ENCODE measurements at places on chromosomes 1 and 21. TPM values are rescaled to one million over a fixed set of nuclear protein-coding genes. Genes with fewer than 3 reads are reported as not detected.

DNA sequence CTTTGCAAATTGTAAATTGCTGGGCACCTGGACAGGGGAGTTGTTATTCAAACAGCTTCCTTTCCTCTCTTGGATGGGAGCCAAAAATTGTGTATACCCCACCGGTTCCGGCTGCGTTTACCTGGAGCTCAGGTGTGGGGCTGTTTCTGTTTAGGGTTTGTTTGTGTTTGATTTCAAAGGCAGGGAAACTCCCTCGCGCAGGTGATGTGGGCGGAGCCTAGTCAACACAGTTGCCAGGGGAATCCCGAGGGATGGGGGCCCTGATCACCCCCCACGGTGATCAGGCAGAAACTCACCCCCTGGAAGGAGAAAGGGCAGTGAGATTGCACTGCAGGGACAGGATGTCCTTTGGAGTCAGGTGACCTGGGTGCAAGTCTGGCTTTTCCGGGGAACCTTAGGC is 28.3 kb downstream of the CDCP2 start:
- DNase-seq, result no peak

DNA sequence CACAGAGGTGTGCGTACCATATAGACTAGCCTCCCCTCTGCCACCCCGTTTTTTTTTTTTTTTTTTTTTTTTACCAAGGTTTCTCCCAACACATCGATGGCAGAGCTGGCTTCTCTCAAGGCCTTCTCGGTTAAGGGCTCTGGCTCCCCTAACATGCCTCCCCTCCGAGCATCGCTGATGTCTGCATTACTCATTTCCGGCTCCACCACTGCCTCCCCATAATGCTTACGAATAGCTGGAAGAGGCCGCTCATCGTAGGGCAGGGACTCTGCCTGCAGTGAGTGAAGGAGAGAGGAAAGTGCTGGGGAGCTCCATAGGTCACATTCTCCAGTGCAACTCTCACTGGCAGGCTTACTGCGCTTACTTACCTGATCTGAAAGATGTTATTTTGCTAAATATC is 20.6 kb downstream of the CEP104 start:
- DNase-seq, result no peak

DNA sequence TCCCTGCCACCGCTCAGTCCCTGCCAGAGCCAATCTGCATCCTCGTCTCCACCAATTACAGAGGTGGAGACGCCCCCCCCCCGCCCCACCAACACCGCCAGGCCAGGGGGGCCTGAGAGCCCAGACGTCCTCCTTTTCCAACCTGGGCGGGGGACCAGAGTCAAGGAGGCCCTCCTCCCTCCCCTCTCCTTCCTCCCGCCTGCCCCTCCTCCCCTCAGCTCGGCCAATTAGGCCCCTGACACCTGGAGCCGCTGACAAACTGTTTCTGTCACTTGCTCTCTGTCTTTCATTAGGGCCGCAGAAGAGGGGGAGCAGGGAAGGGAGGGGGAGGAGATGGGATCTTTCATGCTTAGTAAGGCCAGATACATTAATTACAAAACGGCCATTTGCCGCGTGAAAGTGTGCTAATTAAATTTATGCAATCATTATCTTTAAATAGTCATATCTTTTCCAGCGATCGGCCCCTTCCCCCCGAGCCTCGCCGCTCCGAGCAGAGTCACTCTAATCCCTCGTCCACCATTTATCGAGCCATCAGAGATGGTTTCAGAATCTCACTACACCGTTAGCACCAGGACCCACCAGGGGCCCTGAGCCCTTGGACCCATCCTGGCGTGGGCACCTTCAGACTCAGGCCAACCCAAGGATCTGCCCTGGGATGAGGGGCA is 94.7 kb downstream of the PAX7 start:
- DNase-seq, result no peak

GRCh38 chr1:226938903-226939437 is 1.1 kb upstream of the COQ8A start:
- DNase-seq, result no peak

- no peak for DNase-seq
Observed at GRCh38 chr1:221719987-221720386, 21.9 kb downstream of the DUSP10 start.

- DNase-seq, result no peak
Observed at GRCh38 chr1:8702472-8702849, 115.0 kb downstream of the RERE start.

GRCh38 chr1:151799179-151800022 is 5.8 kb downstream of the LINGO4 start:
- no peak for DNase-seq

DNA sequence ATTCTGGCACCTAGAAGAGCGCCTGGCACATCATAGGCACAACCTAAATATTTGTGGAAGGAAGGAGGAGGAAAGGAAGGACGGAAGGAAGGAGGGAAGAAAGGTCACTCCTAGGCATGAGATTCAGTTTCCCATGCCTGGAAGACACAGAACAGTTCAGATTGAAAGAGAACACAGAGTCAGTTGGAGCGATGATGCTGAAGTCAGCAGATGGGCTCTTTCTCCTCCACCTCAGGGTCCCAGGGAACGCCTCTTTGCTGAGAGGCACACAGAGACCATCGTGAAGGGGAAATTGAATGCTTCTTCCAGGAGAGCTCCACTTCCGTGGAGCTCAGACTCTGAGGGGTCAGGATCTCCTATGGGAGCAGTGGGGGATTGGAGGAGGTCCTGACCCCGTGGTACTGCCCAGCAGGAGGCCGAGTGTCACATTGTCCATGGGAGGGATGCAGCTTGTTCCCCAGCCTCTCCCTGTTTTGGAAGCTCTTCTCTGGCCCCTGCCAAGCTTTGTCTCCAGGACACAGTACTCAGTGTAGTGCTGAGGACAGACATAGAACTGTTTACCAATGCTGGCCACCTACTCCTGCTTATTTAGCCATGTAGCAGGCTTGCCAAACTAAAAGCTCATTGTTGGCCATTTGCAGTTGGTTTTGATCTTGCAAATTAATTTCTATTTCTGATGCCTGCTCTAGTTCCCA is 2.4 kb downstream of the MYBPHL start:
- no peak for DNase-seq

DNA sequence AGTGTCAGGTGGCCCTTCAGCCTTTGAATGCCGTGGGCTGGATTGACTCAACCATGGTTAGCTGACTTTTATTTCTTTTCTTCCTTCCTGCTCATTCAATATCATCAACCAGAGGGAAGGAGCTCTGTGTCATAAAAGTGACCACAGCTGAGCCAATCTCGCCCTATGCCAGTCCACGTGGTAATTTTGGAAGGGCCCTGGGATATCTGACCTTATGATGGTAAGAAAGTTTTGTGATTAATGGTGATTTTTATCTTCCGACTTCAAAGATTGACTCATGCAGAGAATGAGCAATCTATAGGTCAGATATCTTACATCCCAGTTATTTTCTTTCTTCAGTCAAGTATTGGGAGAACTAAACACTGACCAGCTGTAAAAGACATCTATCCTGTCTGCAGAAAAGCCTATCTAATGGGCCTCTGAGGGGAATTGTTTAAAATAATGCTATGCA is 170.3 kb downstream of the ZC3H11B start:
- no peak for DNase-seq

DNA sequence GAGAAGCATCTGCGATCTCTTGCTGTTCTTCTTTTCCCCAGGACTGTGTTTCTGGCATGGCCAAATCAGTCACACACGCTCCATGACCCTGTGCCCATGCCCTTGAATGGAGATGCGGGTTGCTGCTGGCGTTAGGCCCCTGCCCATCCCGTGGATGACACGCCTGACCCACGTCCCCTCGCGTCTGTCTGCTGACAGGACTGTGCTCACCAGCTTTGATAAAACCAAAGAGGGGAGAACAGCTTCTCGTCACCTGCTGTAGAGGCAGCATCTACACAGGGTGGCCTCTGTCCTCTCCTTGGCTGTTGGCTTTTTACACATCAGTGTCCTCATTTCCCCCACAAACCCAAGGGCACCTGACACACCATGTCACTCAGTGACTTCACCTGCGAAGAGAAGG is 6.9 kb downstream of the MT1HL1 start:
- no peak for DNase-seq

DNA sequence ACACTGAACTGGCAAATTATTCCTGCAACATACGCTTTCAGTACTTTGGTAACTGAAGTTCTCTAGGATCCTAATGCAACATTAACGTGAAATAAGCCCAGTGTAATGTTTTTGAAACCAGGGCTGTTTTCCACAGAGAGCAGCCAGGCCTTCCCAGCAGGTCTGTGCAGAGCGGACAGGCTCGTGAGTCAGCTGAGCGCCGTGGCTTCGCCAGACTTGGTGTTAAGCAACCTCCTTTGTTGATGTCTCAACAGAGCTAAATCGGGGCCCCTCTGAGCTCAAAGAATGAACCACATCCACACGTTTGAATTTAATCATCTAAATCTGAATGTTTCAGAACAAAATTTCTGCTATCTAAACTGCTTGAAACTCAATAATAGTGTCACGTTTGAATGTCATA is 181.8 kb upstream of the FMN2 start:
- DNase-seq, result no peak

GRCh38 chr1:222910699-222911098 is 95.9 kb downstream of the DISP1 start:
- DNase-seq, result no peak

GRCh38 chr1:31672986-31673385 is 28.3 kb upstream of the PEF1 start:
- DNase-seq, result no peak

GRCh38 chr1:27133991-27134390 is 20.9 kb downstream of the SLC9A1 start:
- DNase-seq, result no peak

DNA sequence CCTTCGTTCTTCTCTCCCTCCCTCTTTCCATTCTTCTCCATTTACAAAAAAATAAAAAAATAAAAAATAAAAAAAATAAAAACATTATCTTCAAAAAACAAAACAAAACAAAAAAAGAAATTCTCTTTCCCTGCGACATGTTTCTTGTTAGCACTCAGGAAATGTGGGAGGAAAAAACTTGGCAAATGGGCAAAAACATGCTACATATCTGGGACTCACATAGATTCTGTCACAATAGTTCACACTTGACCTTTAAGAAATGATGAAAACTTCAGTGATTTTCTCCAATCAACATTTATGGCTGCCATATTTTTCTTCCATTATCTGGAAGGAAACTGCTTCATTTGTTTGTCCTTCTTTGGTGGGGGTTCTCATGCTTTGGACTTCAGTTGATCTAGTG is 109.3 kb downstream of the PRKAB2 start:
- no peak for DNase-seq

GRCh38 chr1:246724016-246724730 is at the start of gene SCCPDH:
Gene SCCPDH (plus strand): TSS chr1:246724409. CDS start chr1:246724423, 14 bp downstream.
- DNase-seq, result peak; percentile 81

- DNase-seq, result no peak
Observed at GRCh38 chr1:87179076-87179810, 149.4 kb upstream of the LMO4 start.

DNA sequence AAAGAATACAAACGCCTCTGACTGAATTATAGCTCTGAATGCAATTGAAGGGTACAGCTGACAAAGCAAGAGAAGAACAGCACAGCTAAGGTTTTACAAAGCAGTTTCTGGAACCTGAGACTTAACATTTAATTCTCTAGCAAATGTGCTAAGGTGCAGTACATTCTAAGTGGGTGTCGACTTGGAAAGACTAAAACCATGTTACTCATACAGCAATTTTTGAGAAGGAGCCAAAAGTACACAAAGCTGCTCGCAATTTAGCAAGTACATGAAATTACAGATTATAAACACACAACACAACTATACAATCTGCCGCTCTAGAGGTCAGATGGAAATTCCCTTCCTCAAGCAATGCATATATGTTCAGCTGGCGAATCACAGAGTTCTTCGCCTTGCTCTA is 121.9 kb downstream of the TIAM1 start:
- DNase-seq, result no peak

GRCh38 chr1:207259391-207259790 is 62.1 kb upstream of the CD55 start:
- DNase-seq, result no peak

DNA sequence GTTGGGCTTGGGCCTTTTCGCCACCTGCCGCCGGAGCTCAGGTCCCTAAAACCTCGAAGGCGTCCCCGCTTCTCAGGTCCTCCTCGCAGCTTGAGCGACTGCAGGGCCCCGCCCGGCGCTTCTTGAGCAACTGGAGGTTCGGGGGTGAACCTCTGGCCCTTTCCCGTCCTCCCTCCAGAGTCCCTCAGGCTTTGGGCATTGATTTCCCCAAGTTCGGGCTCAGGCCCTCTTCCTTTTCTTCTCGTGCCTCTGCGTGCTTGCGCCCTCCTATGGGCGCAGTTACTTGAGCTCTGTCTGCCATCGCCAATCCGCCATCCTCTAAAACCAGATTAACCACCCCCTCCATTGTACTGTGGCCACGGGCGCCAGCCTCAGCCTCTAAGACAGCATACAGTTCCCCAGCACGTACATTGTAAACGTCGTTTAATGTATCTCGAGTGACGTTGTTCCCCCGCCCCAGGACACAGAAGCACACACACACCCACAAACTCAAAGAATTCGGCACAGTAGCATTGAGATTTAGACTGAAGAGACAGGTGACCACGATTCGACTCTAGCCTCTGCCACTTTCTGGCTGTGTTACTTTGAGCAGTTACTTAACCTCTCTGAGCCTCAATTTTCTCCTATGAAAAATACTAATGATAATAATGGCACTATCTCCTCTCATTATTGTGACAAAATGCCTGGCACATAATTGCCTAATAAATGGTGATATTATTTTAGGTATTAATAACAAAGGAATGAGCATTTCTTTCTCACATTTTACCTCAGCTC is 22.6 kb downstream of the BTG2 start:
- peak; percentile 86 for DNase-seq

The ADORA1 gene
- total RNA-seq, result not detected

The ACOT7 gene
- total RNA-seq, result 81.3 TPM

The CCDC185 gene
- not detected for total RNA-seq

The S100A12 gene
- total RNA-seq, result not detected

The C8A gene
- not detected for total RNA-seq

The S100A9 gene
- total RNA-seq, result not detected
